ENCODE measurements at places on chromosomes 6 and 20.

DNA sequence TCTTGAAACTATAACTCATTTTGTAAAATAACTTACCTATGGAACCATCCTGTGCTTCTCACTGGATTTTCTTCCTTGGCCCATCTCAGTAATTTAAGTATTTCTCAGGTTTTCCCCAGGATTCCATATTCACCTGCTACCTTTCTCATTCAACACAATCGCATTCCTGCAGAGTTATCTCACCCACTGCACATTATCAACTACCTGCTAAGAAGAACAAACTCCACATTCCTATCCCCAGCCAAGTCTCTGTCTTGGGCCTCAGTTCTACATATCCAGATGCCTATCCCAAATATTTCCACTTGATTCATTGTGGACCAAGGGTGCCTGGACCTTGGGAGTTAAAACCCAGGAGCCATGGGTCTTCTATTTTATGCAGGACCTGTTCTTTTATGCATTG, 60.2 kb upstream of the KCNQ5 start:
- DNase-seq: no peak

DNA sequence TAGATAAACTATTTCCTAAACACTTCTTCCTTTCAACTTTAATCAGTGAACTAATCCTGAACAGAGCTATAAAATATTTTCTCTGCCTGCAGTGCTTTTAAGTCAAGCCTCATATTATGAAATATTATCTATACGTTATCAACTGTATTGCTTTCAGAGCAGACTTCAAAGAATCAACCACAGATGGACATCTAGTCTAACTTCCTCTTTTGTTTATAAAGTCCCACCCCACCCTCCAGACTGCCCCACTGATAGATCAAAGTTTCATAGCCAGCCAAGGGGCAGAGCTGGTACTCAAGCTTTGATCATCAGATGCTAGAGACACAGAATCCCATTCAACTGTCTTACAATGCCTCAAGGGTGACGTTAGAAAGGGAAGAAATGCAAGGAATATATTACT, 308.3 kb downstream of the LAMA2 start:
- DNase-seq: no peak

- DNase-seq: no peak
Measured at GRCh38 chr6:117265410-117266256, at the start of gene VGLL2. VGLL2 (plus strand) TSS chr6:117265558; CDS start chr6:117265764, 206 bp downstream.

DNA sequence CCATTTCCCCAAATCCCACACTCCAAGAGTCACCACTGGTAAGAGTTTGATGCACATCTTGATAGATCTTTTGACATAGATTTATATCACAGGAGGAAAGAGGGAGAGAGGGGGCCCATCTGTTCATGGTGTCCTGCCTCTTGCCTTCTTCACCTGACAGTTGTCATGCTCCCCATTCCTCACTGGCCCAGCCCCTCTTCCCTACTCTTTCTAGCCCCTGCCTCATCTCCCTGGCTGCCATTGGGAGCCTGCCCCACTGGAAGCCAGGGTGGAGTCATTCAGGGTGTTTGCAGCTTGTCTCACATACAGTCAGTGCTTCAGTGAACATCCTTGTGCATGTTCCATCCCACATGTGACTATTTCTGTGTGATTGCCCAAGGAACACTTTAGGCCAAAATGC, 27.6 kb downstream of the SIRPA start:
- no peak for DNase-seq

DNA sequence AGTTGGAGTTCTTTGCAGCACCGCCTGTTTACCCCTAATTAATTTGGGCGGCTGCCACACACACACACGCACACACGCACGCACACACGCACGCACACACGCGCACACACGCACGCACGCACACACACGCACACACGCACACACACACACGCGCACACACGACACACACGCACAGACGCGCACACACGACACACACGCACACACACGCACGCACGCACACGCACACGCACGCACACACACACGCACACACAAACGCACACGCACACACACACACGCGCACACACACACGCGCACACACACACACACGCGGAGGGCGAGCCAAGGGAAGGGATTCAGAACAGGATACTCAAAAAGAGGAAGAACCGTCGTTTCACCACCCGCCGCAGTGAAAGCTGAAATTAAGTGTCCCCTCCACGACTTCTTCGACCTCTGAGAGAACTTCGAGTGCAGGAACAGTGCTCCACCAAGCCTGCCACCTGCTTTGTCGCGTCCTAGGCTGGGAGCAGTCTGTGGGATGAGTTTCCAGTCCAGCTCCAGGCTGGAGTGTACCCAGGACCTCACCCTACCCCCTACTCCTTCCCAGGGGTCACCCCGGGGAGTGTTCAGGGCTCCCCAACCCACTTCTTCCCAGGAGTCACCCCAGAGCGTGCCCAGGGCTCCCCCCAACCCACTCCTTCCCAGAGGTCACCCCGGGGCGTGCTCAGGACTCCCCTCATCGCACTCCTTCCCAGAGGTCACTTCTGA, 1.1 kb downstream of the RNASET2 start:
- DNase-seq: peak; percentile 20

- no peak for DNase-seq
Measured at GRCh38 chr6:164066335-164066734, 651.8 kb downstream of the QKI start.

DNA sequence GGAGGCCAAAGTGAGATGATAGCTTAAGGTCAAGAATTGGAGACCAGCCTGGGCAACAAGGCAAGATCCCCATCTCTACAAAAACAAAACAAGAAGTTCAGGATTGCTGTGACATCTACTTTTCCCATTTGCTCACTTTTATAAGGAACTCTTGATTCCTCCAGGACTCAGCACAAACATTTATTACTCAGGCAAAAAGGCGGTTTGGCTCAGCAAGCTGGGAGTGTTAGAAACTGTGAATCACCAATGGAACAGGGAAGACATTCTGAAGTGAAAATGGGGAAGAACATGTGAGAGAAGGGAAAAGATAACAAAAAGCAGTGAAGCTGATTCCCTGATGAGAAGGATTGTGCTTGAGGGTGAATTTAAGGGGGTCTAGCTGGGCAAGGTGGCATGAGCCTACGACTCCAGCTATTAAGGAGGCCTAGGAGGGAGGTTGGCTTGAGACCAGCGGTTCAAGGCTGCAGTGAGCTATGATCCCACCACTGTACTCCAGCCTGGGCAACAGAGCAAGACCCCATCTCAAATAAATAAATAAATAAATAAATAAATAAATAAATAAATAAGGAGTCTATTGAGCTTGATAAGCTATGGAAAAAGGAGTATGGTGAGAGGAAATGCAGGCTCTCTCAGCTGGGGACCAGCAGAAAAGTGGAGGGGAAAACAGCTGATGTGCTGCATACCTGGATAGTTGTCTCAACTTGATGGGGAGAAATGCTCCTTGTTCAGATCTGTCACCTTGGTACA, 65.4 kb upstream of the HDDC2 start:
- no peak for DNase-seq

DNA sequence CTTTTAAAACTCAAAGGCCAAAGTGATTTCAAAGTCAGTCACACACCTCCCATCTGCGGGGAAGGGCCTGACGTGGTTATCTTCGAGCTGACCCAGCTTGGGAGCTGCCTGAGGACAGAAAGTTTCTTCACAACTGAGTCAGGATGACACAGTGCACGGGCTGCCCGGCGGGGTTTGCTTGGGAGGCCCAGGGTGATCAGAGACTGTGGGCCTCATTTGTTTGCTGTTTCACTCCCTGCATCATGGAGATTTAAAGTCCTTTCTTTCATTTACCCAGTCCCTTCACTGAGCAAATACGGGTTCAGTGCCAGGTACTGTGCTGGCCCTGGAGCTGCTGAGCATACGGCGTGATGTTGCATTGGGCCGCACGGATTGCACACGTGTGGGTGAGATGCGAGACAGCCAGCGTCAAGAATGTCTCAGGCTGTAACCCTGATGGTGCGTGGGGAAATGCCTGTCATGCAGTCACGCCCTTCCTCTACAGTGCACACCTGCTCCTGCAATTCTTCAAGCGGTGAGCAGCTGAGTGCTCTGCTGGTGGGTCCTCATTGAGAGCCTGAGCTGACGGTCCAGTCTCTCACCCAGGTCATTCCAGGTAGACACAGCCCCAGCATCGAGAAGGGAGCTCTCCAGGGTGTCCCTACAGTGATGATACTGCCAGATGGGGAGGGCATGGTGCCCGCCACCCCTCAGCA, 82.7 kb upstream of the PMEPA1 start:
- DNase-seq: no peak

- no peak for DNase-seq
Measured at GRCh38 chr6:141199074-141199473, 933.7 kb upstream of the GJE1 start.

GRCh38 chr6:43635387-43636307, at the start of gene MAD2L1BP:
MAD2L1BP (plus strand) TSS chr6:43635840; CDS start chr6:43635876, 36 bp downstream.
- peak; percentile 81 for DNase-seq

GRCh38 chr6:114061116-114061515, 90.2 kb upstream of the HDAC2 start:
- no peak for DNase-seq

- DNase-seq: no peak
Measured at GRCh38 chr6:112481211-112481610, 134.1 kb downstream of the RFPL4B start.

GRCh38 chr20:31590717-31591225, 14.3 kb upstream of the ID1 start:
- DNase-seq: no peak

- no peak for DNase-seq
Measured at GRCh38 chr20:3067139-3068014, 4.0 kb upstream of the OXT start.

GRCh38 chr6:5174244-5174643, 86.5 kb downstream of the LYRM4 start:
- peak; percentile 23 for DNase-seq

- peak; percentile 13 for DNase-seq
Measured at GRCh38 chr6:136921936-136922684, at the start of gene SLC35D3. SLC35D3 (plus strand) TSS chr6:136922301; CDS start chr6:136922429, 128 bp downstream.

GRCh38 chr6:109429496-109429895, 10.9 kb downstream of the PPIL6 start:
- DNase-seq: no peak

GRCh38 chr6:168581706-168582105, 140.7 kb downstream of the SMOC2 start:
- no peak for DNase-seq

- DNase-seq: no peak
Measured at GRCh38 chr20:36010076-36010475, 41.7 kb downstream of the CNBD2 start.

GRCh38 chr6:16671302-16672289, 89.7 kb downstream of the ATXN1 start:
- DNase-seq: no peak

- DNase-seq: no peak
Measured at GRCh38 chr6:7048894-7049293, 58.9 kb upstream of the RREB1 start.

DNA sequence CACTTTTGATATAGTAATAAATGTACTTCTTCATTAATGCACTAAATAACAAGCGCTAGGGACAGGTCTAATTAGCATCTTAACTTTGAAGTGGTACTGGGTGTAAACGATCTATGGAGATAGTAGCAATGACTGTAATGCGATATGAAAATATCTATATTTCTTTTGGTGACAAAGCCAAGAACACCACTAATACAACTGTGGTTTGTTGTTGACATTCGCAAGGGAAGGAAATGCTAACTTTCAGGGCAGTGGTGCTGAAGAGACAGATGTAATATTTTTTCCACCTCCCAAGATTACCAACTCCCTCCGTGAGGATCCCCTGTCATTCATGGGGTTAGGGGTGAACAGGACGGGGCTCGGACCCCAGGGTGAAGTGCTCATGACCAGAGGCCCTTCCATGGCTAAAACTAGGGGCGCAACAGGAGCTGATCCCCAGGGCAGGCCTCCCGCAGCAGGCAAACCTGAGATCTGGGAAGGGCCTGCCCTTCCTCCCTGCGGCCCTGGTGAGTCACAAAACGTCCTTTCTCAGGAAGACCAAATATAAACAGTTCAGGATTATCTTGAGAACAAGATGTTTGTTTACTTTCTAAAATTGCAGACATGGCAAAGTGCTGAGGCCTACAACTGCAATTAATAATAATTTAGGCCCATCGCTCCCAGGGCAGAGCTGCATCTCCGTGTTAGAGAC, 65.0 kb upstream of the TOX2 start:
- DNase-seq: no peak

GRCh38 chr6:135043846-135044245, 10.8 kb downstream of the HBS1L start:
- DNase-seq: no peak

DNA sequence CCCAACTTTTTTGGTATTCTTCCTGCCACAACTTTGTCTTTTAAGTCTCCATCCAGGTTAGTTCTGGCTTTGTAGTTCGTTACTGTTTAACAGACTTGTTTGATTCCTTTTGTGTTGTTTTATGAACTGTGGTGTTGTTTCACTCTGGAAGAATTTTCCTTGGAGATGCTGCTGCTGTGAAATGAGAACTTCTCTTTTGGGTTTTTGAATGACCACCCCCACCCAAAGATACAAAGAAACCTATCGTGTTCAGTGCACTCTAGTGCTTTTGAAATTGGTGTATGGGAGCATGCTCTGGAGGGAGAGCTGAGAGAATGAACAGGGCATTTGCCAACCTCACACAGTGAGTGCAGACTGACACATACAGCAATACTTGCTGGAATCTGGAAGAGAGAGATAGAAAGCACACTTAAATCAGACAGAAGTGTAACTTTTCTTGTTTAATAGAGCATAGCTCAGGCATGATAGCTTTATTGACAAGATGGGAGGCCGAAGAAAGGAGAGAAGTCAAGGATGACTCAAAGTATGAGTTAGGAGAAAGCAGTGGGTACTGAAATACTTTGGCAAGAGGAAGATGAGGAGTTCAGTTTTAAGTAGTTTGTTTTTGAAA, 293.1 kb downstream of the SOX4 start:
- no peak for DNase-seq

DNA sequence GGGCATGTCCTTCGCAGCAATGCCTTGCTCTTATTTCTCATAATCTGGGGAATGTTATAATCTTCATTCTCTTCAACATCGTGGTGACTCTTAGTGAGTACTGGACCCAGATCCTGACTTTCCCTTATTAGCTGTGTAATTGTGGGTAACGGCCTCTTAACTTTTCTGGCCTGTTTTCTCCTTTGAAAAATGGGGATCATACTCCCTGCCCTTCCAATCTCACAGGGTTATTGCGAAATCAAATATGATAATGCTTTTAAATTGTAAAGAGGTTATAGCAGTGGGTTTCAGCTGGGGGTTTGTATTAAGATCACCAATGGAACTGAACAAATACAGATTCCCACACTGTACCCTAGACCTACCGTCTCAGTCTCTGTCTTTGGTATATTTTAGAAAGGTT, 77.1 kb downstream of the CTNNBL1 start:
- no peak for DNase-seq

- DNase-seq: no peak
Measured at GRCh38 chr6:12929678-12930077, 213.1 kb downstream of the PHACTR1 start.

All from stimulated activated CD4-positive, alpha-beta T cell treated with anti-CD3 and anti-CD28 coated beads, Interleukin-4, amount 100 ng/mL, for 4 hours (primary cell).